Activated CD8-positive, alpha-beta T cell treated with anti-CD3 and anti-CD28 coated beads for 36 hours (primary cell): ENCODE measurements at places on chromosomes 2 and 18.

DNA sequence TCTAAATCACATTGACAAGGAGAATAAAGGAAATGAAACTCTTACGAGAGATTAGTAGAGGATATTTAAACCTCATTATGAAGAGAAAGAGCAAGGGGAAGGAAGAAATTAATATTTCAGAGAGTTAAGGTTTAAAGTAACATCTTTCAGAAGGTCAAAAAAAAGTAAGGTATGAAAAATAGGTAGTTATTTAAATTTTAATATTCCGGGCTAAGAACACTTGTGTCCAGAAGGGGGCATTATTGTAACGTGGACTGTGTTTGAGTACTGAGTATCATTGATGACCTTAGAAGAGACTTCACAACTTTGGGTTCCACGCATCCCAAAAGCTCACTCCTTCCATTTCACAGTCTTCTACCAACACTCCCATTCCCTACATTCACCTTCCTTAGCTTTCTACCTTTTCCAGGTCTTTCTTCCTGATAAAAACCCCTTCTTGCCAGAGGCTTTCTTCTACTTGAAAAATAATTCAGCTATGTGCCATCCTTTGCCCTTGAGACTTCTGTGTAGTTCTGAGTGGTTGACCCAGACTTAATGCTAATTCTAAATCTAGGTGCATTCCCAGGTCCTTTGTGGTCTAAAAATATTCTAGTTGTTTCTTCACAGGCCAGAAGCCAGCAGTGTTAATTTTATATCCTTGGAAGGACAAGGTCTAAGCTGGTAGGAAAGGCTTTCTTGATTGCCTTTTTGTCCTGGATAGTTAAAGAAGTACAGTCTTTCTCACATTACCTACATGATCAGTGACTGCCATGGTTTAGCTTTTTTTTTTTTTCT lies 16.5 kb downstream of the DYNC1I2 start:
- DNase-seq, result no peak

DNA sequence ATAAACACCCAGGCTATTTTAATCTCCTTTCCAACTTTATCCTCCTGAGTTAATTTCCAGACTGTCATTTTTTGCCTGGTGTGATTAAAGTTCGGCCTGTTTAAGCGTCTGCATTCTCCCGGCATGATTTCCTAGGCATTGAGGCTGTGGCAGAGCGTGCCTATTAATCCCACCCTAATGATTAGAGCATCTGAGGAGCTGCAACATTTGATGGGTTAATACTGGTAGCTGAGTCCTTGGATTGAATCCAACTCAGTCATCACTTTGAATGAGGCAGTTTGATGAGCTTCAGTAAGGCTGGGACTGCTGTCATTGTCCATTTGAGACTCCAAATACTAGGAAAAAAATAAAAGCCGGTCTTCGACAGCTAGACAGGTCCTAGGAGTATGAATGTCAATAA lies 882.5 kb downstream of the SLC4A3 start:
- no peak for DNase-seq

- DNase-seq, result no peak
Observed at GRCh38 chr2:71468279-71469015, 15.1 kb downstream of the DYSF start.

- no peak for DNase-seq
Observed at GRCh38 chr2:237228281-237228625, 142.6 kb downstream of the COPS8 start.

GRCh38 chr2:51723691-51724090 lies 691.8 kb upstream of the NRXN1 start:
- no peak for DNase-seq
